Hematopoietic multipotent progenitor cell treated with erythropoietin and hydrocortisone succinate and interleukin-3 and kit ligand, for 8 days (in vitro differentiated cells): ENCODE measurements at places on chromosomes 2 and 18.

DNA sequence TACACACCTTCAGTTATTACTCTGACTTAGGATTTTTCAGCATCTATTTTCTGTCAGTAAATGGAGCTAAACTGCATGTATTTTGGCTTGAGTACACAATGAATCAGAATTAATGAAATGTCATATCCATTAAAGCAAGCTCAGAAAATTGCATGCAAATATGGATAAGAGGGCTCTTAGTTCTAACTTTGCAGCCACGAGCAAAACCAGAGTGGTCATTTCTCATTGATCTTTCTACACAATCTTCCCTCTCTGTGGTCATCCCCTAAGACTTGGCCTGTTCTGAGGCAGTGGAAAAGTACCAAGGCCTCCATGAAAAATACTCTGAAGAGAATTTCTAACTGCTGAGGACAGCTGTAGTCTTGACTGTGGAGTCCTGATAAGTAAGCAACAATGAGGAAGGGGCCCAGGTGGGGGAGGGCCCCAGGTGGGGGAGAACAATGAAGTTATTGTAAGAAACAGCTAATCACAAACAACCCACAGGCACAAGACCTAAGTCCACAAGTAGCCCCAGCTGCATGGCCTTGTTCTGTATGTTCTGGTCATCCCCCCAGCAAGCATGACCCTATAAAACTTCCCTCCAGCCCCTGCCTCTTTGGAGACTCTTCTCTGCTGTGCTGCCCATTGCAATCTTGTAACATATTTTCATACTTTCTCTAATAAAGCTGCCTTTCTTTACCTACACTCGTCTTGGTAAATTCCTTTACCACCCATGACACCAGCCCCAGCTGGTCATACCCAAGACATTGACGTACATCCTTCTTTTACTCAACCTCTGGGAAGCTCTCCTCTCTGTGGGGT is 230.3 kb downstream of the TDRD15 start:
- no peak for DNase-seq

DNA sequence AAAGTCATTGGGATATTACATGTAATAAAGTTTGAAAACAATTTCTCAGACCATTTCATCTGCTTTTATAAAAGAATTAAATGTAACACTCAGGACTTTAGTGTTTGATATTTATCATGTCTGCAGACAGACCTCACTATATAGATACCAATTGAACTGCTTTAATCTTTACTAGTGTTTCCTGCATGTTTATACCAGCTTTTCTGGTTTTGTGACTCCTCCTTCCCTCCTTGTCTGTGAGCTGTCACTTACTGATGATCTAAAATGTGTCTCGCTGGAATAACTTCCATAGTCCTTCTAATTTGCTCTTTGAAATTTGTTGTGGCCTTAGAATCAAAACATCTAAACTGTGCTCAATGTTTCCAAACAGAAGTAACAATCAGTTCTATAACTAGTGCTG is 71.3 kb upstream of the TWSG1 start:
- DNase-seq, result no peak

GRCh38 chr2:108244667-108245414 is 5.1 kb downstream of the SULT1C3 start:
- DNase-seq, result no peak

- peak; percentile 53 for DNase-seq
These were observed 376 bp downstream of the NDUFA10 start for GRCh38 chr2:240024766-240025165.

GRCh38 chr2:174952607-174953006 is 52.6 kb downstream of the CHN1 start:
- no peak for DNase-seq

DNA sequence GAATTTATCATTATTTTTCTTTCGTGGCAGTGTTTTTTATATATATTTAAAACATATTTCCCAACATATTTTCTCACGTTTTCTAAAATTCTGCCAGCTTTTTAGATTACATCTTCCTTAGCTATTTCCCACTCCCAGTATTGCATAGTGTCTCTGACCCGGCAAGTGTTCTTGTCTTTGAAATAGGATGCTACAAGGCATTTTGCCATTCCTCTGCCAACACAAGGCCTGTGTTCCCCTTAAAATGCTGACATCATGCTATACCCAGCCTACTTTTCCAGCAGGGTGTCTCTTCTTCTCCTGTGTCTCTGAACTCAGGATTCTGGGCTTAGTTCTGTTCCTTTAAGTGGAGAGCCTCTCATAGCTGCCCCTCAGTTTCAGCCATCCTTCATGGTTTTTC is 115.2 kb downstream of the DIS3L2 start:
- DNase-seq, result no peak

DNA sequence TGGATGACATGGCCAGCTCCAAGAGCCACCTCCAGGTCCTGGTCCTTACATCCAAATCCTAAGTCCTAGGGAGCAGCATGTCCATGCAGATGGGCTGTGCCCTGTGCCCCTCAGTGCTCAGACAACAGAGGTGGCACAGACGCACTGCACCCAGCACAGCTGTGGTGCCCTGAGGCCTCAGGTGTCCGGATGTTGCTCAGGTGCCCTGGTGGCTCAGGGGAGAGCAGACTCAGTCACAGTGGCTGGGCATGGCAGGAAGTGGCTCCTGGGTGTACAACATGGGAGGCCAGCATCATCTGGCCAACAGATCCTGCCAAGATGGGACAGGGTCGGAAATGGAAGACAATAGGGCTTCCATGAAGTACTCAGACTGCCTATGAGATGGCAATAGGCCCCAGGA is 50.1 kb downstream of the TIMM21 start:
- no peak for DNase-seq

DNA sequence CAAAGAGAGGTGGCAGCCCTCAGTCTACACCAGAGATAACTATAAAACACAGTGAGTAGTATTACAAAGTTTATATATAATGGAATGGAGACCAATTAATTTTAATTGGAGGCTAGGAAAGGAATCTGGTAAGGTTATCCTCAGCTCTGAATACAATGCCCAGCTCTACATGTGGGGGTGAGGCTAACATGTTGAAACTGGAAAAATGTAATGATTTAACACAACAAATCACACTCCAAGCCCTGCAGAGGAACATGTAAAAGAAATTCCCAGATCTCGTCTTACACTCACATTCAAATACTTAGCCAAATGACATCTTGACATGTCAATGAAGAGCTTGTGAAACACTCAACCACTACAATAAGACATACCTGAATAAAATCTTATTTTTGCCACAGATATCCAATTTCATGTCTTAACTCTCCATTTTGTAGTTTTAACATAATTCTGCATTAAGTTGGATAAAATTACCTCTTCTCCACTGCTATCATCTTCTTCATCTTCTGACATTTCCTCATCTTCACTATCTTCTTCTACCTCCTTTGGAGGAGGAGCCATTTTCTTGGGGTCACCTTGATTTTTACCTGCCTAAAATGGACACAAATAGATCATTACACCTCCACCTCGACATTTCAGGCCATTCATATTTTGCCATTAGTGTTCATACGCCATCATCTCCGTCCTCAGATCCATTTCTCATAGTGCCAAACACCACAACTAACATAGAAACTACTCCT is 1.4 kb downstream of the NCL start:
- DNase-seq, result no peak
